Activated B cell treated with CpG ODN at 0.5 μM for 24 hours (primary cell): ENCODE measurements at places on chromosomes 12 and 14. TPM values are rescaled to one million over a fixed set of nuclear protein-coding genes. Genes with fewer than 3 reads are reported as not detected.

Gene RTL1
- not detected in 2 replicates for total RNA-seq

Gene BEST3
- total RNA-seq = not detected in 2 replicates

Gene DDX54
- total RNA-seq = 115 TPM in 2 replicates

Gene LACRT
- total RNA-seq = not detected in 2 replicates

Gene CCDC197
- total RNA-seq = not detected in 2 replicates

Gene SDR9C7
- total RNA-seq = not detected in 2 replicates

Gene GNPNAT1
- total RNA-seq = 9.7 and 11.4 TPM in 2 replicates

Gene GUCY2C
- 0.22 and 0.32 TPM in 2 replicates for total RNA-seq

Gene SMIM41
- total RNA-seq = 0.24 TPM in 1 of 2 replicates, not detected in the other

Gene ITGA7
- total RNA-seq = 1.4 and 2.1 TPM in 2 replicates

- H3K4me1 ChIP-seq = peaks cover 91% of the 10 kb centered on the region
- H3K36me3 ChIP-seq = peaks cover 32% of the 10 kb centered on the region
- no peak for DNase-seq
- H3K27ac ChIP-seq = peak overlapping the region; percentile 70
- H3K4me3 ChIP-seq = peak overlapping the region; percentile 56
Measured at GRCh38 chr12:111437816-111438454, 32.2 kb downstream of the SH2B3 start.

DNA sequence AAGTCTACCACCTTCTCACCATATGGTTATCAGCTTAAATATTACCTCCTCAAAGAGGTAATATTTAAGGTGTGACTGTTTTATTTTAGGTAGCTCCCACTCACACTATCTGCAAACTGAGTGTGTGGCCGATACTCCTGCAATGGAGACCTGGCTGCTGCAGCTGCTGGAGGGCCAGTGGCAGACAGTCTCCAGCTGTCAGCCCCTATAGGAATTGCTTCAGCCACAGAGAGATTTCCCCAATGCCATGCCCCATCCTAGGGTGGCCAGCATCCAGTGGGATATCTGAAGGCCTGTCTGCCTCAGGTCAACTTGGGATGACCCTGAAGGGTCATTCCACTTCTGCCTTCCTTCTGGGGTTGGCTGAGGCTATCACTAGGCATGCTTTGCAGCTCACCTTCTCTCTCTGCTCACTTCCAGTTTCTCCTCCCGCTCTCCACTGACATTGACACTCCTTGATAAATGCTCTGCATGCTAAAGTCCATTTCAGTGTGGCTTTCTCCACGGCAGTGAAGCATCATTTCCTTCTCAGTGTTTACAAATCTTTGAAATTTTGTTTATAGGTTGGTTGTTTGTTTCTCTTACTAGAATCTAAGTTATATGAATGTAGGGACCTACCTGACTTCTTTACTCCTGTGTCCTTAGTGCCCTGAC, 90.2 kb upstream of the USP44 start:
- H3K36me3 ChIP-seq = no peaks in the 10 kb centered on the region
- no peak for DNase-seq
- no peak overlapping the region for H3K4me3 ChIP-seq
- H3K4me1 ChIP-seq = no peaks in the 10 kb centered on the region

- H3K36me3 ChIP-seq = peaks cover 88% of the 10 kb centered on the region
- no peaks in the 10 kb centered on the region for H3K4me1 ChIP-seq
- H3K27ac ChIP-seq = no peak overlapping the region
- H3K27me3 ChIP-seq = no peaks in the 10 kb centered on the region
- no peak overlapping the region for H3K4me3 ChIP-seq
- DNase-seq = no peak
Measured at GRCh38 chr14:77730976-77731497, 23.1 kb downstream of the SLIRP start.

- no peaks in the 10 kb centered on the region for H3K36me3 ChIP-seq
- DNase-seq = no peak
Measured at GRCh38 chr12:30000401-30000800, 216.7 kb upstream of the TMTC1 start.

DNA sequence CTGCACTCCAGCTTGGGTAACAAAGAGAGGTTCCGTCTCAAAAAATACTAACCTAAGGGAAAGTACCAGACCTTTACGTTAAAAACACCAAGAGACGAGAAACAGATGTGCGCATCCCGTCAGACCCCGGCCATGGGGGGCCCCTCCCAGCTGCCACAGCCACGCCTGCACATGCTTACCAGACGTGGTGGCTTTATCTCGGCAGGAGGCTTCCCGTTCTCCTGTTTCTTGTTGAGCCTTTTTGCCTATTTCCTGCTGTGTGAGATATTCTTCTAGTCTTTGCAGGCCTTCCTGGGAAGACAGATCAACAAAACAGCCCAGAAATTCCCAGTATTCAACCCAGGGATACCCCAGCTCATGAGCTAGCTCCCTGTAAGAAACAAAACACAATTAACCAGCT, 23.6 kb downstream of the PGAM5 start:
- no peaks in the 10 kb centered on the region for H3K4me1 ChIP-seq
- H3K36me3 ChIP-seq = peaks cover 89% of the 10 kb centered on the region
- H3K27me3 ChIP-seq = no peaks in the 10 kb centered on the region
- DNase-seq = no peak
- H3K27ac ChIP-seq = no peak overlapping the region

GRCh38 chr14:104102282-104102914, 16.9 kb downstream of the ASPG start:
- no peaks in the 10 kb centered on the region for H3K36me3 ChIP-seq
- H3K27me3 ChIP-seq = no peaks in the 10 kb centered on the region
- no peak overlapping the region for H3K27ac ChIP-seq
- DNase-seq = no peak
- no peak overlapping the region for H3K4me3 ChIP-seq

GRCh38 chr14:104118006-104118844, 20.2 kb upstream of the KIF26A start:
- no peak overlapping the region for H3K27ac ChIP-seq
- peaks cover 33% of the 10 kb centered on the region for H3K27me3 ChIP-seq
- no peak overlapping the region for H3K4me3 ChIP-seq
- no peaks in the 10 kb centered on the region for H3K36me3 ChIP-seq
- peaks cover 7% of the 10 kb centered on the region for H3K4me1 ChIP-seq
- no peak for DNase-seq

DNA sequence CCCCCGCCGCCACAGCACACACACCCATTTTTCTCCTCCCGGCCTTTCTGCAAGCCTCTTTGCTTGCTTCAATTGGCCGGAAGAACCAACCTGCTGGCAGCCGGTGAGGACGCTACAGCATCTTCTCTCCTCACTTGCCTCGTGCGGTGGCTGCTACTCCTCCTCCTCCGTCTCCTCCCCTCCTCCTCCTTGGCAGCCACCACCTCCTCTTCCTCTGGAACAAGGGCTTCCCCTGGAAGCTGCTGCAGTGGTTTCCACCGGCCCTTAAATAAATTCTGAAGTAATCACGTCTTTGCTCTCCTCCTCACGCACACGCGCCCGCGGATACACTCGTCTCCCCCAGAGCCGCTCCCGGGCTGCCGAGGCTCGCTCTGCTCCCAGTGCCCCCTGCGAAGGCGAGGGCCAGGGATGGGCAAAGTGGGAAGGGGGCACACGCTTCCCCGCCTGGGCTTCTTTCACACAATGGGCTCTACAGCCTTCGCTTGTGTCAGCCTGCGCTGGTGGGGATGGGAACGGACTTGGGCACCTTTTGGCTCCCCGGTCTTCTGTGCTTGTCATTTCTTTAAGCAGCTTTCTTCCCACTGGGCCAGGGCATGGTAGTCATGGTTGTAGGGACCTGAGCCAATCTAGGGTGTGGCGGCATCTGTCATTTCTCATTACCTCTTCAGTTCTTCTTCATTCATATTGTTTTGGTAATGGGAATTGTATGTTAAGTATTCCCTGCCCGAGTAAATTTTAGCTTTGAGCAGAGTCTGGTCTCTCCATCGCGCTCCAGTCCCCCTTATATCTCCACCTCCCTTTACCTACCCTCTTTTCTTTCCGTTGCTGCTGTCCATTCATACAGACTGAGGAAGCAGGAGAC, at the start of gene PPFIA2:
PPFIA2 (minus strand) TSS at position 161 of the 862 bp plus-strand sequence.
- H3K4me3 ChIP-seq = no peak within 1 kb of the TSS
- DNase-seq = no peak
- no peaks in the 10 kb centered on the region for H3K4me1 ChIP-seq
- H3K36me3 ChIP-seq = no peaks in the 10 kb centered on the region
- peaks cover 13% of the 10 kb centered on the region for H3K27me3 ChIP-seq
- no peak within 1 kb of the TSS for H3K27ac ChIP-seq

GRCh38 chr14:68656452-68656851, 136.4 kb downstream of the ZFP36L1 start:
- peaks cover 21% of the 10 kb centered on the region for H3K4me1 ChIP-seq
- no peaks in the 10 kb centered on the region for H3K36me3 ChIP-seq
- no peak overlapping the region for H3K27ac ChIP-seq
- H3K4me3 ChIP-seq = no peak overlapping the region
- no peaks in the 10 kb centered on the region for H3K27me3 ChIP-seq

DNA sequence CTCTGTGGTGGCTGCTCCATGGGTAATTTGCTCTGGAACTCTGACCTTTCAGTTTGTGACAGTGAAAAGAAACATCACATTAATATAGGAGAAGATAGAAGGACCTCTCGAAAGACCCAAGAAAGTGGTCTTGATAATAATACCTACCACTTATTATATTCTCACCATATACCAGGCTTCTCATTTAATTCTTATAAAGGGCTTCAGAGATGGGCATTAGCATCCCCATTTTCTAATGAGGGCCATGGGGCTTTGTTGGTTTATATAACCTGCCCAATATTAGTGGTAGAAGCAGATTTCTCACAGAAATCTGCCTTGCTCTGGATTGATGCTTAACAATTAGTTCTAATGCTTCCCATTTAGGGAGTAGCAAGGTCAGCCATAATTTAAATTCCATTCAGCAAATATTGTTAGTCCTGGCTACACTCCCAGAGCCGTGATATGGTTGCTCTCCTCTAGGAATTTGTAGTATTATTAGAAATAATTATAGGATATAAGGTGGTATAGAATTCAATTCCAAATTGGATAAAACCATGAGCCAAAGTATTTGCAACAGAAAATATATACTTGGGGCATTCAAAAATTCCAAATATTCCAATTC, 7.4 kb upstream of the AMIGO2 start:
- DNase-seq = no peak
- H3K27me3 ChIP-seq = no peaks in the 10 kb centered on the region
- no peak overlapping the region for H3K4me3 ChIP-seq
- peaks cover 44% of the 10 kb centered on the region for H3K4me1 ChIP-seq
- H3K27ac ChIP-seq = no peak overlapping the region
- peaks cover 2% of the 10 kb centered on the region for H3K36me3 ChIP-seq

DNA sequence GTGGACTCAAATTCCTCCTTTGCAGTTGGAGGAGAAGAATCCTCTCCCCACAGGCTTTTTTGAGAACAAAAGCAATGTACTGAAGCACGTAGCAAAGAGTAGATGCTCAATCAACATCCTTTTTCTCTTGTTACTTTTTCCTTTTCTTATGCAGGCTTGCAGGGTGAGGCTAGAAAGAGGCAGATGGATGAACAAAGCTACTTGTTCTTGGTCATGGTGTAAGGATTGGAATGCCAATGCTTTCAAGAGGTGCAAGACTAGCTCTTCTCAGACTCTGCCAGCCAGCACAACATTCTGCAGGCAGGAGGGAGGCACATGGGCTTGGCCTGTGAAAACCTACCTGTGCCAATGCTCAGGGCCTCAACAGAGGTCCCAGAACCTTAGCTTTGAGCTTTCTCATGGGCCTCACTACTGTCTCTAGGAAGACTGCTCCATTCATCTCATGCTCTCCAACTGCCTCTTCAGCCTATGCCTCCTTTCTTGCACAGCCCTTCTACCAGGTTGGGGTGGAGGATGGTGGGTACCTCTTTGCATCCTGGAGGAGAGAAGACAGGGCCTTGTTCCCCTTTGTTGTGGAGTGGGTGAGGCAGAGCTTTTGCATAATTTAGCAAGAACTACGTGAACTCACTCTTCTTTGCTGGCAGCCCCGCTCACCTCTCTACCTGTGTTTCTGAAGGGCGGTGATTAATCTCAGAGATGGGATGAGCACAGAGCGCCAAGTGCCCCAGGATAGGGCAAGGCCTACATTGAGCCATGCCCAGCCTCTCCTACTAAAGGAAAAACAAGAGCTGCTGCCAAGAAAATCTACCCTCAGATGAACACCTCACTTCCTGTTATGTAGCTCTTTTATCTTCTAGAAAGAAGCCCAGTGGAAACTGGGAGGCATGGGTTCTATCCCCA, 1119.7 kb downstream of the VRK1 start:
- H3K36me3 ChIP-seq = no peaks in the 10 kb centered on the region
- no peaks in the 10 kb centered on the region for H3K27me3 ChIP-seq
- DNase-seq = no peak

GRCh38 chr14:52730709-52731111, 744 bp downstream of the STYX start:
- DNase-seq = no peak
- no peaks in the 10 kb centered on the region for H3K27me3 ChIP-seq
- H3K4me1 ChIP-seq = peaks cover 44% of the 10 kb centered on the region
- H3K36me3 ChIP-seq = peaks cover 42% of the 10 kb centered on the region
- H3K27ac ChIP-seq = peak overlapping the region; percentile 89
- H3K4me3 ChIP-seq = peak overlapping the region; percentile 94

DNA sequence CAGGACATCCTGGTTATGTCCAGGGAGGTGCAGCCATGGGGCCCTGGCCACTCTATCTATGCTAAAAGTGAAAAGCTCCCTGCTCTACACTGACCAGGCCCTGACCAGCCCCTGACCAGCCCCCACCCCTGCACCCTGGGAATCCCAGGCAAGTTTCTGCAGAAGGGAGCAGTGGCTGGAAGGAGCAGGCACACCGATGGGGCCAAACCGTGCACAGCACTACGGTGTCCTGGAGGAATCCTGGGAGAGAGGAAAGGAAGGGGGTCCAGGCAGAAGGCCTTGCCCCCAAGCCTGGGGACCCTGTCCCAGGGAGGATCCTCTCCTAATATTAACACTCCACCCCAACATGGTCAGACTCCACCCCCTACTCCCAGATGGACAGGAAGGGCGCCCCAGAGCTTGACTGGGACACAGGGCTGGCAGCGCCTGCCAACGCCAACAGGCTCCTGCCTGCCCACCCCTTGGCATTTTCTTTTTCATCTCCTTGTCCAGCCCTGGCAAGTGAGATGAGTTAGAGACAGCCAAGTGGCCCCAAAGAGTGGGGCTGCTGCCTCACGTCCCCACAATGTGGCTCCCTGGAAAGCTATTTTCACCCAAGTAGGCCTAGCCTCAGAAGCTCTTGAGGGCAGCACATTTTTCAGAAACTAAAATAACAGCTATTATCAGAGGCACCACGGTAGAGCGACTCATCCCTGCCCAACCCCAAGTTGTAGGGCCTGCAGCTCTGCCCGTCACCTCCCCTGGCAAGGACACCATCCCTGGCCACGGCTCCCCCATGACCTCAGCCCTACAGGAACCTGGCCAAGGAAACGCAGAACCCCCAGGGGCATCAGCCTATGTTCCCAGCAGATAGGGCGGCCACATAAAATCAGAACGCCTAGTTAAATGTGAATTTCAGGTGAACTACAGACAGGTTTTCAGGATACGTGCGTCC, 82.6 kb downstream of the SCARB1 start:
- no peaks in the 10 kb centered on the region for H3K27me3 ChIP-seq
- DNase-seq = no peak
- H3K27ac ChIP-seq = no peak overlapping the region
- H3K36me3 ChIP-seq = peaks cover 23% of the 10 kb centered on the region

- H3K4me3 ChIP-seq = no peak overlapping the region
- DNase-seq = no peak
- no peaks in the 10 kb centered on the region for H3K4me1 ChIP-seq
- H3K27me3 ChIP-seq = no peaks in the 10 kb centered on the region
- H3K27ac ChIP-seq = no peak overlapping the region
Measured at GRCh38 chr14:62645649-62646048, 399.6 kb downstream of the KCNH5 start.
